ENCODE measurements at places on chromosomes 1 and 21.

DNA sequence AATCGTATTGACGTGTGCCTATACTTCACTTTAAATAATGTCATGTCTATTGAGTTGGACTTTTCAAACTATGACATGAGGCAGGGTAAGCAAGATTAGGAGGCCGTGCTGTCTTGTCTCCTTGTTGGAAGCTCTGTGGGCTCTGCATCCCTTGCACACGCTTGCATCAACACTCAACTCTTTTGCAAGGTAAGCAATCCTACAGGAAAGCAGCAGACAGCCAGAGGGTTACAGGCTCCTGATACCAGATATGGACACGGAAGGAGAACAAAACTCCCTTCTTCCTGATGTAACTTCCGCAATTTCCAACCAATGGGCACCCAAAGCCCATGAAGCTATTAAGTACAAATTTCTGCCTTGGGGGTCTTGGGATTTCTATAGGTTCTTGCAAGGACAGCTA, 1520.7 kb upstream of the B3GALT2 start:
- no peak for DNase-seq

GRCh38 chr1:18505666-18506065, 24.9 kb downstream of the KLHDC7A start:
- no peak for DNase-seq

DNA sequence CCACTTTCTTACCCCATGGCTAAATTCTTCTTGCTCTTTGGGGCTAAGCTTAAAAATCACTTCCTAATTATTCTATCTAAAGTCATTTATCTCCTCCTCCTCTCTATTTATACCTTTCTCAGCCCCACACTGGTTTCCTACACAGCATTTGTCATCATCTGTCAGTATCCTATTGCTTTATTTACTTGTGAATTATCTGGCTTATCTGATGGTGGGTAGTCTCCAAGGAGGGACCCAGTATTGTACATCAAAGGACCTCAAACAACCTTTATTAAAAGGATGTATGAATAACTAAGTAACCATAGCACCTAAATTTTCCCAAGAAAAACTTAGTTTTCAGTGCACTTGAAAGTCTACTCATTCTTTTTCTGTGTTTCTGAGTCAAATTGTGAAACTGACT, 332.7 kb upstream of the SNX7 start:
- no peak for DNase-seq

GRCh38 chr1:155172732-155173477, at the start of gene KRTCAP2:
Gene KRTCAP2 (minus strand): TSS chr1:155173304. CDS start chr1:155173224, 80 bp downstream.
- peak; percentile 95 for DNase-seq

DNA sequence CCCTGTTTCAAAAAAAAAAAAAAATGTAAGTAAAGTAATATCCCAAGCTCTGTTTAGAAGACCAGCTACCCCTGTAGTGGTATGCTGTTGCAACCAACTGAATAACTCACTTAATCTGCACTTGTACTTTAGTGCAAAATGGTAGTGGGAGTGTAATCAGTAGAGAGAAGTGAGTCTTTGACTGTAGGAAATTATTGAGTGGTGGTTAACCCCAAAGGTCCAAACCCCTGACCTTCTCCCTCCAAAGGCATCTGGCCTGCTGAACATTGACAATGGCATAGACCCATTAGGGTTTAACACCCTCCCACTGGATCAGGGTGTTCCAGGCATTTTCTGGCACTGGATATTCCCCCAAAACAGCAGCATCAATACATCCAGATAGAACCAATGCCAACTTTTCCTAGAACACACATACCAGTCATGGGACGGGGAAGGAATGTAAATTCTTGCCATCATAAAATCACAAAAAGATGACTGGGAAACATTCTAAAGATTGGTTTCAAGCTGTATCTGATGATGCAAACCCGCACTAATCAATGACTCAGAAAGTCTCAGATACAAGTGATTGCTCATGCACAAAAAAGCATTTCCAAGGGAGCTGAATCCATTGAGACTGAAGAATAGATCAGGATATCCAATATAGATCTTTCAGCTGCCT, 110.3 kb downstream of the MRPL39 start:
- DNase-seq, result peak; percentile 57

DNA sequence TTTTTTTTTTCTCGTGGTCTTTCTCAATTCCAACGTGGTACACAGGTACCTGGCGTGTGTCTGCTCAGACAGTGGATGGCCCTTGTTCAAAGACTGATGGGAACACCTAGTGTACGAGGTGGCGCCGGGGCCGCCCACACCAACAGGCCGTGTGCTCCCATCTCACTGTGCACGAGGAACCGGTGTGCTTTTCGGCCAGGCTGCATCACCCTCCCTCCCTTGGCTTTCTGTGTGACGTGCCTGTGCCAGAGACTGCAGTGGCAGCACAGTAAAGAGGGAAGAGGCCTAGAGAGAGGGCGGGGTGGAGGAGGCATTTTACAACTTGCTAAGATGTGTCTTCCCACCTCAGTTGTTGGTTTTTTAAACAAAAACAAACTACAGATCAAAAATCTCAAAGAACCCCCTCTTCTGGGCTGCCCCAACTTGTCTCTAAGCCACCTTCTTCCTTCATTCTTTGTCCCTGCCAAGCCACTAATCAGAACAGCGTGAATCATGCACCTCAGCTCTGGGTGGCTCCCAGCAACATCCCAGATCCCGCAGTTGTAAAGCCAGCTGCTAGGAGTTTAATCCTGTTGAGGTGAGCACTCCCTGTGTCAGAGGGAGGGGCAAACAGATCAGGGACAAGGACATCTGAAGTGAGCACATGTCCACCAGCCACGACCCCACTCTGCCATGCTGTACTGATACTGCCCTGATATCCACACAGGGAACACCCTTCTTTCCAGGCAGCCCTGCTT, 20.7 kb downstream of the IRF2BP2 start:
- no peak for DNase-seq
